ENCODE measurements at places on chromosomes 4 and X. TPM values are rescaled to one million over a fixed set of nuclear protein-coding genes. Genes with fewer than 3 reads are reported as not detected.

DNA sequence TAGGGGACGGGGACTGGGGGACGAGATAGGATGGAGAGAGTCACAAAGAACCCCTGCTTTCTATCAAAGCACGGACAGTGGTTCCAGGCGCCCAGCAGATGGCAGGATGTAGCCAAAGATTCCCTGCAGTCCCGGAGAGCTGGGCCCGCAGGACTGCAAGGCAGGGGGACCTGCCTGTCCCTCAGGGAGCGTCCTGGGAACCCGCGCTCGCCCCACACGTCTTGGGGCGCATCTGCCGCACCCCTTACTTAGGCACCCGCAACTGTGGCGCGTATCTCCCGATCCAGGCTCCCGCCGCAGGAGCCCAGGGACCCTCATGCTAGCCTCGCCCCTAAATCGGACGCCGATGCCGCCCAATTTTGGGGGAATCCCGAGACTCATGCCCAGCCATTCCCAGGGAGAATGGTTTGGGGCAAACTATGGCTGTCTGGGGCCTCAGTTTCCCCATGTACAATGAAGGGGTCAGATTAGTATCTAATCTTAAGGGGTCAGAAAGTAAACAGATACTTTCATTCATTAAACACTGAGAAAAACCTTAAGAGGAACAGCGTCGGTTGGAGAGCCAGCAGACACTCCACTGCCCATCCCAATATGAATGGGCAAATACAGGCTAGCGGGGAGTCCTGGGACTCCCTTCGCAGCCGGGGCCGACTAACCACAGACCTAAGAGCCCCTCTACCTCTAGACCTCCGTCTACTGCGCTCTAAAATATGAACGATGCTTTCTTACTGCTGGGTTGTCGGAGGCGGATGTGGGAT is 581 bp upstream of the STK32B start:
- peak; percentile 76 for DNase-seq
- H3K27me3 ChIP-seq, result peaks cover 21% of the 10 kb centered on the region
- peaks cover 3% of the 10 kb centered on the region for H3K4me1 ChIP-seq
- no peak overlapping the region for H3K27ac ChIP-seq
- no peaks in the 10 kb centered on the region for H3K36me3 ChIP-seq
- peak overlapping the region; percentile 58 for H3K4me3 ChIP-seq

DNA sequence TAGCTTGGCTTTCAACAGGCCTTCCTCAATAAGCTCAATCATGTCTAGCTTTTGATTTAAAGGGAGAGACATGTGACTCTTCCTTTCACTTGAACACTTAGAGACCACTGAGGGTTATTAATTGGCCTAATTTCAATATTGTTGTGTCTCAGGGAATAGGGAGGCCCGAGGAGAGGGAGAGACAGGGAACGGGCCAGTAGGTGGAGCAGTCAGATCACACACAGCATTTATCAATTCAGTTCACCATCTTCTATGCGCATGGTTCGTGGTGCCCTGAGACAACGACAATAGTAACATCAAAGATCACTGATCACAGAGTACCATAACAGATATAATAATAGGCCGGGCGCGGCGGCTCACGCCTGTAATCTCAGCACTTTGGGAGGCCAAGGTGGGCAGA is 17.8 kb downstream of the ZNF81 start:
- H3K27me3 ChIP-seq, result no peaks in the 10 kb centered on the region
- H3K4me3 ChIP-seq, result no peak overlapping the region
- H3K36me3 ChIP-seq, result no peaks in the 10 kb centered on the region
- no peaks in the 10 kb centered on the region for H3K4me1 ChIP-seq

GRCh38 chr4:83348074-83348473 is 13.4 kb upstream of the HPSE start:
- no peaks in the 10 kb centered on the region for H3K4me1 ChIP-seq
- H3K36me3 ChIP-seq, result no peaks in the 10 kb centered on the region
- H3K4me3 ChIP-seq, result no peak overlapping the region
- no peak for DNase-seq

GRCh38 chr4:38320343-38320695 is 343.7 kb upstream of the KLF3 start:
- no peak overlapping the region for H3K4me3 ChIP-seq
- DNase-seq, result no peak
- H3K27ac ChIP-seq, result peak overlapping the region; percentile 34
- no peaks in the 10 kb centered on the region for H3K36me3 ChIP-seq

DCAF8L2 gene
- polyA plus RNA-seq, result not detected

All from psoas muscle (tissue), 8 donors.